HCT116 (cell line): ENCODE measurements at places on chromosomes 13 and 19.

DNA sequence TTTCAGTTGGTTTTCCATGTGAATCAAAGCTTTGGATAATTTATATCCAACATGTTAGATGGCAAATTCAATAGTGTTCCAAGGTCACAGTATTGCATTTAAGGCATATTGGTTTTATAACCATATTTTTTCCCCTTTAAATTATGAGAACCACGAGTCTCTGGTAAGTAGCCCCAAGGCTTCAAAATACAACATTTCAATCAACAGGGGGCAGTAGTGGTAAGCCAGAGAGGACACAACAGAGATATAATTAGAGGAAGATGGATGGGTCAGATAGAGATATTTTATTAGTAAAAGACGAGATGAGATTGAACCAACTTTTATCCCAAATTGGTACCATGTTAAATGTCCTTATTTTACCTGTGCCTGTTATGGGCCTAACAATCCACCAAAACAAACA lies 53.1 kb downstream of the KL start:
- DNase-seq = no peak

GRCh38 chr13:108463340-108463739 lies 166.1 kb upstream of the MYO16 start:
- DNase-seq = no peak

GRCh38 chr13:98410612-98411011 lies 166.3 kb downstream of the STK24 start:
- no peak for DNase-seq

GRCh38 chr19:16016226-16017137 lies 59.8 kb upstream of the TPM4 start:
- no peak for DNase-seq

GRCh38 chr19:43628646-43629326 lies 9.4 kb upstream of the ZNF428 start:
- DNase-seq = no peak

DNA sequence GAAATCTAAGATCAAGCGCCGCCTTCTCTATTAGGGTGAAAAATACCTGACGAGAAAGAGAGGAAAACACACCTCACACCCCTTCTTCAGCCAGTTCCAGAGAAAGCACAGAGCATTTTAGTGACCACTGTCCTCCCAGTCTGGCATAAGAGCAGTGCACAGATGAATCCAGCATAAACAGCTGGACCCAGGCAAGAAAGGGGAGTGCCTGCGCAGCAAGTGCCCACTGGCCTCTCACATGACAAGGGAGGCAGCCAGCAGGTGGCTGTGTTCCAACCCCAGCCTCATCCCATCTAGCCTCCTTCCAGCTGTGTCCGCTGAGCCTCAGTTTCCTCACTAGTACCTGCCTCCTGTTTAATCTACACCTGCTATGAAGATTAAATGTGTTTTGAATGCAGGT lies 8.0 kb downstream of the MED26 start:
- no peak for DNase-seq

- no peak for DNase-seq
Measured at GRCh38 chr19:18848878-18849661, 17.3 kb downstream of the UPF1 start.

- no peak for DNase-seq
Measured at GRCh38 chr19:8881512-8881911, 49.3 kb downstream of the MBD3L1 start.

- DNase-seq = no peak
Measured at GRCh38 chr13:105660561-105660960, 874.9 kb downstream of the EFNB2 start.

- peak; percentile 42 for DNase-seq
Measured at GRCh38 chr13:101449790-101450748, 2.4 kb upstream of the ITGBL1 start.

GRCh38 chr13:113423520-113424163 lies 29.6 kb downstream of the ADPRHL1 start:
- DNase-seq = no peak

- no peak for DNase-seq
Measured at GRCh38 chr19:35000647-35001501, 751 bp downstream of the GRAMD1A start.

- no peak for DNase-seq
Measured at GRCh38 chr13:50152655-50153309, 137.5 kb downstream of the KCNRG start.

DNA sequence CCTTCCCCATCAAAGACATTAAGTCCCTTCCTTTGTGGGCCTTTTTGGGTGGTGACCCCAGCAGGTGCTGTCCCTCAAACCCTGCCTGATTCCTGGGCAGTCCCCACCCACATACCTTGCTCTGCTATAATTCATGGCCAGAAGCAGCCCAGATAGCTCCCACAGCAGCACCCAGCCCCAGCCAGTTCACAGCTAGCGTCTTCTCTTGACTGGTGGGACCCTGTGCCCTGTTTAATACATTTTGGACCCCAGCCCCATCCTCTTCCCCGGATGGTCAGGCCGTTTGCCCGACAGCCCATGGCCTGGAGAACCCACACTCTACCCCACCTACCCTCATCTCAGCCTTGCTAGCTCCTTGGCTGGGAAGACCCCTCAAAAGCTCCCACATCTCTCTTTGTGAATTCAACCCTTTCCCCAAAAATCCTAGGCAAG lies 2.1 kb downstream of the CCDC106 start:
- DNase-seq = no peak

- peak; percentile 2 for DNase-seq
Measured at GRCh38 chr13:32443111-32443510, 15.2 kb upstream of the N4BP2L1 start.

DNA sequence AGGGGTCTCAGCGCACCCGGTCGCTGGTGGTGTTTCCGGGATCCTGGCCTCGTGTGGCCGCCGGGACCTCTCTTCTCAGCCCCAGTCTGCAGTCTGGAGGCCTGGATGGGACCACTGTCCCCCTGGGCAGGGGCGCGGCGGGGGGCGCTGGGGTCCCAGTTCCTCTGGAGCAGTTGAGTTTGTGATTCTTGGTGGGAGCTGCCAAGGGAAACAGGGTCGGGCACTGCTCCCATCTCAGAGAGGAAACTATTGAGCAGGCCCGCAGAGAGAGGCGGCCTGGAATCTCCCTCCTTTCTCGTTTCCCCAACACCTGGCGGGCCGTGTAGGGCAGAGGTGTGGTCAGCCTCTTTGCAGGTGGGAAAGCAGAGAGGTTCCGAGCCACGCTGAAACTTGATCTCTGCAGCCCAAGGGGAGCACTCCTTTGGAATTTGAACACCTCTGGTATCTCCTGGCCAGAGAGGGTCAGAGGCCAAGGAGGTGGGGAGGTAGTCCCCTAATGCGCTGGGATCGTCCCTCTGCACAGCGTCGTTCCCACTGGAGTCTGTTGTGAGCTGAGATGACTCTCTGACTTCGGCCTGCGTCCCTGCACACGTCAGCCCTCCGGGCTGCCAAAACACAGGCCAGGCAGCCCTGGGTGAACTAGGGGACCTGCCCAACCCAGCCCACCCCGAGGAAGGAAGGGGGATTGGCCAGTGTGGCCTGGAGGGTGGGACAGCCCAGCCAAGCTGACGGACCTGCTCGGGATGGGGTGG lies 741 bp downstream of the PLEKHF1 start:
- DNase-seq = no peak

GRCh38 chr13:74667656-74668203 lies 533.5 kb upstream of the KLF12 start:
- no peak for DNase-seq

DNA sequence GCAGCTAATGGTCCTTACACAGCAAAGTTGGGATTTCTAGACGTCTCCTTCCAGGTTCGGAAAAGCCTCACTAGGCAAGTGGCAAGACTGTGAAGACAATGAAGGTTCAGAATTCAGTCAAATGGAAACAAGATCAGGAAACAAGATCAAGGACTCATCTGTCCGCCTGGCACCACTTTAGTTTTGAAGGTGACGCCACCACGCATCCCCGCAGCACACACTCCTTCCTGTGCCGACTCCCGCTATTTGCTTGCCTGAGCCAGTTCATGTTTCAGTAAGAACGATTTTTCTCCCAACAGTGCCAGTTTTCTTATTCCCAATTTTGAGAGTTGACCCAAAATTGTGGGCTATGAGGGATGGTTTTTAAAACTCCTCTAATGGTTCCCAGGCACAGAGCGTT lies 41.4 kb downstream of the MPHOSPH8 start:
- DNase-seq = no peak

DNA sequence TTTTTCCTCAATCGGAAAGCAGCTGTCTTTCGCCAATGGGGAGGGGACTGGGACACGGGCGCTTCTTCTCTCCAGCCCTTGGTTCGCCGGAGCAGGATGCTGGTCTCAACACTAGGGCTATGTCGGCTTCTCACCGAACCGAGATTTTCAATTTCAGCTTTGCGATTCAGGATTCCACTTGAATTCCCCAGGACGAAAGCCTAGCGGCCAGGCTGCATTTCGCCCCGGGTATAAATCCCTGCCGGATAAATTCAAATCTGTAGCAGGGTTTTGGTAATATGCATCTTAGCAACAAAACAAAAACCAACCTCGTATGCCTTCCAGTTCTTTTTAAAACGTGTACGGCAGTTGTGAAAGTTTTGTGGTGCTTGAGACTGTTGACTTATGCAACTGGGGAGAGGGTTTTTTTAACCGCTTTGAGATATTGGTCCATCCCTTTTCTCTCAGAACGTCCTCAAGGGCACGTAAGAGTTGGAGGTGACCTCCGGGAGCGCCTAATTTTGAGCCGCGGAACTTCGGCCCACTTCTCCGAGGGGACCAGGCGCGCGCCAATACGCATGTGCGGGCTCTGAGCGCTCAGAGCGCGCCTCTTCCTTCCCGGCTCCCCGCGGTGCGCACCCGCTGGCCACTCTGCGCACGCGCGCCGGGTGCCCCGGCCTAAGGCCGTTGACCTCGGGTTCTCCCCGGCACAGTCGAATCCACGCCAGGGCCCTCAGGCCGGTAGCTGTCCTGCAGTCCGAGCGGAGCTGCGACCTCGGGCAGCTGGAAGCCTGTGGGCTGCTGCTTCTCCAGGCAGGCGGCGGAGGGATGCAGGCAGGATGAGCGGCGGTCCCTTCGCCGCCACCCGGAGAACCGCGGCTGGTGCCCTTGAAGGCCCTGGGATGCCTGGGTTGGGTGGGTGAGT lies 7.6 kb downstream of the POU4F1 start:
- no peak for DNase-seq

- DNase-seq = no peak
Measured at GRCh38 chr13:63628310-63628709, 2212.7 kb upstream of the PCDH20 start.

DNA sequence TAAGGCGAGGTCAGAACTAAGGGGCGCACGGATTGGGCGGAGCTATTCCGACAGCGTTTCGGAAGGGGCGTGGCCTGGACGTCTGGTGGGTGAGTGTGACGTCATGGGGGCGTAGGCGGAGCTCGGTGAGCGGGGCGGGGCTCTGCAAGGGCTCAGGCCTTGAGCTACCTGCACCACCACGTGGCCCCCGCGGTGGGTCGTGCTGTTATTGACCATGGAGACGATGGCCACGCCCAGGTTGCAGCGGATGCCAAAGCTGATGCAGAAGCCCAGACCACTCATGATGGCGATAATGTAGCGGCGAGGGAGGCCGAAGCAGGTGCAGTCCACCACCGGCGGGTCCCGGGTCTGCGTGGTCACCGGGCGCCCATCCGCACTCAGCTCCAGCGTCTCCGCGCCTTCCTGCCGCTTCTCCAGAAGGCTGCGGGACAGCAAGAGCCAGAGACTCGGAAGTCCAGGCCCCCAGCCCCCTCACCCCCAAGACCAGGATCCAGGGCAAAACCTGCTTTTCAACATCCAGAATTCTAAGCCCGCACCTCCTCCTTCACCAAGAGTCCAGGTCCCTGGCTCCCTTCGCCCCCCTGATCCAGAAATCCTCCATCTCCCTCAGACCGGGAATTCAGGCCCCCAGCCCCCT lies 4.8 kb downstream of the SLC17A7 start:
- DNase-seq = no peak

- DNase-seq = no peak
Measured at GRCh38 chr19:55621673-55622231, 2.6 kb downstream of the ZNF784 start.

DNA sequence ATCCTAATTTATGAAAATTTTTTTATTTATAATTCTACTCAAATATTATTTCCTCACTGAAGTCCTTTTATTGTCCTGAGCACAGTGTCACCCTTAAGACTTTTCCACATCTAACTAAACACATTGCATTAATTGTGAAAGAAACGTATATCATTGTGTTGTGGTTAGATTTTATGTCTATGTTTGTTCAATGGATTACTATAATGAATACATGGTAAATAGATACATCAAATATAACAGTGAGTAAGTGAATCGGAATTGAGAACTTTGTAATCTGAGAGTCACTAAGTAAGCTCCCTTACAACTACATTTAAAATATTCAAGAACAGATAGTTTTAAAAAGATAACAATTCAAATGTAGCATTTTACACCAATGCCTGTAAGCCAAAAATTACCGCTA lies 417.6 kb upstream of the PCDH20 start:
- no peak for DNase-seq

GRCh38 chr19:14968247-14968646 lies 11.4 kb downstream of the SLC1A6 start:
- DNase-seq = no peak

GRCh38 chr13:41061914-41062837 lies 867 bp downstream of the WBP4 start:
- peak; percentile 48 for DNase-seq

- no peak for DNase-seq
Measured at GRCh38 chr13:65744836-65745235, 1485.3 kb downstream of the PCDH9 start.

- DNase-seq = no peak
Measured at GRCh38 chr19:23777216-23777615, 18.5 kb upstream of the ZNF681 start.

DNA sequence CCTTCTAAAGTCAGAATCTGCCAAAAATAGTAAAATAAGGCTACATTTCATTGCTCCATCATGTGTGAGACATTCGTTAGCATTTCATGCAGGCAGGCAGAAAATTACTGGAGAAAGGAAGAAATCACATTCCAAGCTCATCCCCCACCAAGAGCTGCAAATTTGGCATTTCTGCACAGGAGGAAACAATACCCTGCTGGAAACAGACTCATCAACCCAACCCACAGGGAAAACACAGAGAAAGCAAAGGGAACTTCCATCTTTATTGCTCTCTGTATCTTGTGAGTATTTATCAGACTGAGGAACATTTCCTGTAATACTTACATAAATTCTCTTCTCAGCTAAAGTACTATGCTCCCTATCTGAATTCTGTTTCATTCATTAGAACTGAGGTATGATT lies 95.7 kb downstream of the KCTD12 start:
- no peak for DNase-seq

- DNase-seq = peak; percentile 56
Measured at GRCh38 chr19:13036366-13036976, 41.2 kb downstream of the NFIX start.

GRCh38 chr19:53898166-53898565 lies 10.9 kb upstream of the CACNG7 start:
- no peak for DNase-seq
